Activated naive CD8-positive, alpha-beta T cell treated with anti-CD3 and anti-CD28 coated beads for 36 hours (primary cell): ENCODE measurements at places on chromosomes 4 and X. TPM values are rescaled to one million over a fixed set of nuclear protein-coding genes. Genes with fewer than 3 reads are reported as not detected.
A peak's percentile ranks its signal among the peaks of the same experiment; 100 is the strongest.

Gene F9
- not detected for total RNA-seq

DNA sequence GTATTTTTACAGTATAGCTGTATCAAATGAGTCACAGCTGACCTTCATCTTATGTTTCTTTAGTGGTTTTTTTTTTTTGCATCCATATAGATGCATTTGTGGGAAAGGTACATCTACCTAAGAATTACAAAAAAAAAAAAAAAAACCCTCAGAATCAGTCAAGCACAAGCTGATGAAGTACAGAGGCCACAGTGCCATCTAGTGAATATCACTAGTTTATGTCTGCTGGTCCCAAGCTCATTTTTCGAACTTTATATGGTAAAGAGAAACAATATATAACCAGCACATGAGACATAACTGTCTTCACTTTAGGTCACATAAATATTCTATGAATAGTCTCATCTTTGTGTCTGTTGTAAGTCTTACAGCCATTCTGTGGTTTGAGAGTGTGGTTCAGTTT is 220.1 kb downstream of the DLG3 start:
- DNase-seq = no peak
- no peak overlapping the region for H3K27ac ChIP-seq
- no peak overlapping the region for H3K4me3 ChIP-seq
- H3K4me1 ChIP-seq = no peaks in the 10 kb centered on the region
- no peaks in the 10 kb centered on the region for H3K27me3 ChIP-seq

DNA sequence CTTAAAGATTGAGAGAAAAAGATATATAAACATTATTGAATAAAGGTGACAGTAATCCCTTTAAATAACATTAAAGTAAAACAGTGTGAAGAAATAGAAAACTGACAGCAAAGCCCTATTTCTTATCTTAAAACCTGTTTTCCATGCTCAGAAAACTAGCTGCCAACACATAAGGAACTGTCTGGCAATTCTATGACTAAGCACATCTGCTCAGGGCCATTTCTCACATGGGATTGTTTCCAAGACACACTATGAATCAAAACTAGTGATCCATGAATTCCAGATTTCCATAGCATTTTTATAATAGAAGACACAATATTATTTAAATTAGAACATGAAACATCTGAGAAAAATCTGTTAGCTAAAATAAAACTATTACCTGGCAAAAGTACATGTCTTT is 113.4 kb downstream of the SCLT1 start:
- DNase-seq = no peak
- no peak overlapping the region for H3K27ac ChIP-seq
- no peaks in the 10 kb centered on the region for H3K27me3 ChIP-seq

Gene UBA6
- total RNA-seq = 85.6 TPM

DNA sequence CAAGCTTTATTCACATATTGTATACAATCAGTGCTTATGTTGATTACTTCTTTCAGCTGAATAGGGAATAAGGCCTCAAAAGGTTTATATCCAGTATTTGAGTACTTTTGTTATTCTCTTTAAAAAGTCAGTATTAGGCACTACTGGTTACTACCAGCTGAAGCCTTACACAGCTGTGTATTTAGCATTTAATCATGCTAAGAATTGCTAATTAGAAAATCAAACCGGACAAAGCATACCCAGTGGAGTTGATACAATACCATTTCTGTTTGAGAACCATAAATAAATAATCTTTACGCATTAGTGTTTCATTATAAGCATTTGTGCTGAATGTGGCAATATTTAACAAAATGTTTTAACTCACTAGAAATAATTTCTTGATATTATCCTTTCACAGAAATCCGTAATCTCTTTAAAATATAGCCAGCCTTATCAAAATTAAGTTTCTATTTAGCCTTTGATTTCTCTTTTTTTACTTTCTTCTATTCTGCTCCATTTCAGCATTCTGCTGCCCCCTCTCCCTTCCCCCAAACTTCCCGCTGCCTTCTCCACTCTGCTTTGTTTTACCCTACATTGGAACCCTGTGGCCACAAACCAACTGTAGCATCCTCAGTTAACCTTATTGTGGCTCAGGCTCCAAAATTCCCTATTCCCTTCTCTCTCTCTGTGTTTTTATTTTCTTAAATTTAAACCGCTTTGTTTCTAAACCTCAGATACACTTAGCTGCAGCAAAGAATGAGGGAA is 37.8 kb downstream of the UGT8 start:
- peaks cover 3% of the 10 kb centered on the region for H3K27me3 ChIP-seq
- H3K4me3 ChIP-seq = no peak overlapping the region
- no peak overlapping the region for H3K27ac ChIP-seq

Gene SORBS2
- total RNA-seq = not detected

Gene ETDB
- total RNA-seq = not detected

DNA sequence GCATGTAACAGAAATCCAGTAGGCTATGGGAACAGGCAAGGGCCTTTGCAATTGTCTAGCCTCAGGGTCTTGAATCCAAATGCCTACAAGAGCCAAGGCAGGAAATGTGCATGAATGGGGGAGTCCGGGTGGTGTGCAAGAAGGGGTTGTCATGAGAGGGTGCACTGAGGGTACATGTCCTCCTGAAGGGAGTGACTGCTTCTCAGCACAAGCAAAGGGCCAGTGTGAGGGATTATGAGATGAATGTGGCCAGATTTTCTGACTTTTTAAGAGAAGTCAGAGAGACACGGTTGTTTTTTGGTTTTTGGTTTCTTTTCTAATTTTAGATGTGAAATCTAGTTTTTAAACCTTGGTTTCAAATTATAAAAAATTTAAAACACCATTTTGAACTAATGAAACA is 76.5 kb upstream of the LSM6 start:
- H3K4me1 ChIP-seq = no peaks in the 10 kb centered on the region
- DNase-seq = no peak
- H3K4me3 ChIP-seq = no peak overlapping the region

DNA sequence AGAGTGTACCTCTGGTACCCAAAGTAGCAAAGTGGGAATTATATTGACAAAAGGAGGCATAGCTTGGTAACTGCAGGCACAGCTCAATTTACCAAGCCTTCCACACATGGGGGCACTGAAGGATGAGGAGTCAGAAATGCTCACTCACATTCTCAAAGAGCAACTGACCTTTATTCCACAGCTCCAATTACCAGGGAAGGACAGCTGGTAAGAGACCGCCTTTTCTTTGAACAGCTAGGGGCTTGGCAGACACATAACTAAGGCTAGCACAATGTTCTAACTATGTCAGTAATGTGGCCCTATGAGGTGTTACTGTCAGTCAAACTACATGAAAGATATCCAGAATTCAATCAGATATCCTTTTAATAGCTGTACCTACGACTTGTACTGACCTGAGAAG is 20.5 kb upstream of the STS start:
- H3K4me3 ChIP-seq = no peak overlapping the region
- H3K27ac ChIP-seq = no peak overlapping the region
- DNase-seq = no peak
- peaks cover 4% of the 10 kb centered on the region for H3K4me1 ChIP-seq
- H3K27me3 ChIP-seq = no peaks in the 10 kb centered on the region

DNA sequence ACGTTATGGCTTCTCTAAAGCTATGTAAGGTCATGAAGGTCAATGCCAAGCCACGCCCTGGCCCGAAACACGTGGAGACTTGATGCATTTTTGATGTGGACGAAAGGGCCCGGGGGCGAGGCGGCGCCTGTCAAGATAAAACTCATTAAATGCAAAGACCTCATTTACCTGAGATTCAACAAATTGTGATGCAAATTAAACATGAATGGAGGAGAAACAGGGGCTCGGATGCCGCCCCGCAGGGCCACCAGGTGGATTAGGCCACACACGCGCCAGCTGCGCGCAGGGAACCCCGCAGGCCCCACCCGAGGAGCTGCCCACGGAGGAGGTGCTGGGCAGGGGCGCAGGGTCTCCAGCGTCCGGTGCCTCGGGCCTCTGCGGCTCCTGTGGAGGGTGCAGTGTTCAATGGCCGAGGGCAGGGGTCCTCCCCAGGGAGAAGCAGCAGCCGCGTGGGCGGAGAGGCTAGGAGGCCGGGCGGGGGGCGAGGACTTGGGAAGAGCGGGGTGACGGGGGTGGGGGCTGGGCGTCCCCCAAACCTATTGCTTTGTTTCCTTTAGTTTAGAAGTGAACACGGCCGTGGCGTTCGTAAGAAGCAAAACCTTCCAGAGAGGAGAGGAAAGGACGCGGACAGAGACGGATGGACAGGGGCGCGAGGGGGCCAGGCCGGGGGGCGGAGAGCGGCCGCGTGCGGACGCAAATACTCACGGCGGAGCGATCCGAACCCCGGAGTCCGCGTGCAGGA is 40.4 kb downstream of the CPLX1 start:
- peaks cover 39% of the 10 kb centered on the region for H3K27me3 ChIP-seq
- peaks cover 17% of the 10 kb centered on the region for H3K4me1 ChIP-seq
- H3K27ac ChIP-seq = no peak overlapping the region
- DNase-seq = no peak
- peak overlapping the region; percentile 18 for H3K4me3 ChIP-seq

DNA sequence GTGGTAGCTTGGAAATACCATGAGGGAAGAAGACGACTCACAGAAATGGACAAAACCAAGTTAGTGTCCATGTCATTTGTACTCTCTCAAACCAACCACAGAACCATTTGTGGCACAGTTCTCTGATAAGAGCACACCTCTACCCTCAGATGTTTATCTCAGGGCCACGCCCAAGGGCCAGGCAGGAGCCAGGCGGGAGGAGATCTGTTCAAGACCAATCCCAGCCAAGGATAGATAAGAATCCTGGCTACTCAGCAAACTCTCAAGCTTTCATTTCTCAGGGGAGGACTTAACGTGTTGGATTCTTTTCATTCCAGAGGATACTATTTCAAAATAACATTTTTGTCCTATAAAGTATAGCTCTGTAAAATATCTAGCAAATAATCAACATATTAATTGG is 95.0 kb downstream of the NYX start:
- no peak overlapping the region for H3K4me3 ChIP-seq
- no peaks in the 10 kb centered on the region for H3K4me1 ChIP-seq
- no peaks in the 10 kb centered on the region for H3K27me3 ChIP-seq
- no peak for DNase-seq
- peaks cover 2% of the 10 kb centered on the region for H3K36me3 ChIP-seq

- H3K36me3 ChIP-seq = no peaks in the 10 kb centered on the region
- H3K27ac ChIP-seq = no peak overlapping the region
- H3K27me3 ChIP-seq = peaks cover 88% of the 10 kb centered on the region
- no peak overlapping the region for H3K4me3 ChIP-seq
- no peak for DNase-seq
These were observed 989 bp upstream of the PCDH10 start for GRCh38 chr4:133147921-133148689.

- H3K27me3 ChIP-seq = no peaks in the 10 kb centered on the region
- no peaks in the 10 kb centered on the region for H3K4me1 ChIP-seq
- no peak overlapping the region for H3K4me3 ChIP-seq
- H3K27ac ChIP-seq = no peak overlapping the region
- no peak for DNase-seq
- H3K36me3 ChIP-seq = no peaks in the 10 kb centered on the region
These were observed 18.7 kb upstream of the SPANXB1 start for GRCh38 chrX:140983730-140984129.

Gene FHL1
- total RNA-seq = 12.0 TPM

GRCh38 chrX:149286940-149287349 is 218.2 kb downstream of the IDS start:
- H3K4me3 ChIP-seq = no peak overlapping the region
- H3K4me1 ChIP-seq = peaks cover 13% of the 10 kb centered on the region
- peak; percentile 43 for DNase-seq

DNA sequence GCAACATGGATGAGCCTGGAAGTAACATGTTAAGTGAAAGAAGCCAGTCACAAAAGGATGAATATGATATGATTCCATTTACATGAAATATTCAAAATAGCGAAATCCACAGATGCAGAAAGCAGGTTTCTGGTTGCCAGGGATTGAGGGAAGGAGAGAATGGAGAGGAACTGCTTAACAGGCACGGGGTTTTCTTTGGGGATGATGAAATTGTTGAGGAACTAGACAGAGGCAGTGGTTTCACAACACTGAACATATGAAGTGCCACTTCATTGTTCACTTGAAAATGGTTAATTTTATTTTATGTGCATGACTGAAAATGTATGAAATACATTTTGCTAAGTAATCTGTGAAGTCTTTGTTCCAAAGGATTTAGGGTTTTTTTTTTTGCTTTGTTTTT is 182.5 kb upstream of the TBL1X start:
- H3K4me1 ChIP-seq = peaks cover 42% of the 10 kb centered on the region
- no peak for DNase-seq
- H3K4me3 ChIP-seq = no peak overlapping the region
- no peaks in the 10 kb centered on the region for H3K27me3 ChIP-seq
- no peak overlapping the region for H3K27ac ChIP-seq

- no peaks in the 10 kb centered on the region for H3K4me1 ChIP-seq
- H3K27ac ChIP-seq = no peak overlapping the region
- H3K4me3 ChIP-seq = no peak overlapping the region
- H3K27me3 ChIP-seq = no peaks in the 10 kb centered on the region
- H3K36me3 ChIP-seq = no peaks in the 10 kb centered on the region
These were observed 275.4 kb downstream of the FAT4 start for GRCh38 chr4:125590158-125590557.

- no peaks in the 10 kb centered on the region for H3K36me3 ChIP-seq
- H3K27ac ChIP-seq = no peak overlapping the region
- H3K4me1 ChIP-seq = no peaks in the 10 kb centered on the region
- no peak for DNase-seq
These were observed 47.5 kb upstream of the IGFBP7 start for GRCh38 chr4:57157596-57158137.

GRCh38 chr4:139889901-139890300 is 224.3 kb downstream of the MGST2 start:
- no peak overlapping the region for H3K4me3 ChIP-seq
- no peaks in the 10 kb centered on the region for H3K36me3 ChIP-seq
- H3K27ac ChIP-seq = no peak overlapping the region
- no peak for DNase-seq

DNA sequence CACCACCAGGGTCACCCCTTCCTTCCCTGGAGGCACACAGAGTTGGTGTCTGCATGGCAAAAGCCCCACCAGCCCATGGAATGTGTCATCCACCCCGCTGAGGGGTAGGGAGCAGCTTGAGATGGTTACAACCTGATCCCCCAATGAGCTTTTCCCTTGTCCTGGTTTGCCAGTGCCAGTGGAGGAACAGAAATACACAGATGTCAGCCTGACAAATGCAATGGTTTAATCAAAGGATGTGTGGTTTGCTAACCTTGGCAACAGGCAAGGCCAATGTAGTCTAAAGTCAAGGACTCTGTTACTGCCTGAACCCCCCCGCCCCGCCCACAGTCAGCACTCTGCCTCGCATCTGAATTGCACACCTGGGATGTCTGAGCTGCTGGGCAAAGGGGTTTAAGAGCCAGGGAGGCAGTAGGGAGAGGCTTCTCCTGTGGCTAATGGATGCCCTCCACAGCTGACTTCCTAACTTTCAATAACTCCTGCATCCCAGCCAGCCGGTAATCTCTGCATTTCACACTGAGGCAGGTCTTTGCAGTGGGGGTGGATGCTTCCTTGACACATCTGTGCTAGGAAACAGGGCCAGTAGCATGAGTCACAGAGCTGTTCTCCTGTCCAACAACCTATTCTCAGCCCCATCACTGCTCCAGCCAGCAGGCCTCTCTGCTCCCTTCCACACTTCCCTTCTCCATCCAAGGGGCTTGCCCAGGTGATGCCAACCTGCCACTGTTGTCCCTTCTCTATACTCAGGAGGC is 137.5 kb downstream of the AMMECR1 start:
- H3K36me3 ChIP-seq = peaks cover 17% of the 10 kb centered on the region
- DNase-seq = no peak
- no peaks in the 10 kb centered on the region for H3K27me3 ChIP-seq
- no peak overlapping the region for H3K4me3 ChIP-seq
- H3K27ac ChIP-seq = no peak overlapping the region
- H3K4me1 ChIP-seq = peaks cover 4% of the 10 kb centered on the region

Gene ODAM
- total RNA-seq = not detected

GRCh38 chr4:71186566-71187403 is 152.0 kb upstream of the SLC4A4 start:
- H3K4me1 ChIP-seq = peaks cover 19% of the 10 kb centered on the region
- DNase-seq = peak; percentile 49
- no peak overlapping the region for H3K27ac ChIP-seq
- no peaks in the 10 kb centered on the region for H3K36me3 ChIP-seq

Gene ASB9
- total RNA-seq = 0.54 TPM

Gene NAA11
- total RNA-seq = not detected
